NCI-H2171 (cell line): ENCODE measurements at places on chromosomes 1 and 21.

DNA sequence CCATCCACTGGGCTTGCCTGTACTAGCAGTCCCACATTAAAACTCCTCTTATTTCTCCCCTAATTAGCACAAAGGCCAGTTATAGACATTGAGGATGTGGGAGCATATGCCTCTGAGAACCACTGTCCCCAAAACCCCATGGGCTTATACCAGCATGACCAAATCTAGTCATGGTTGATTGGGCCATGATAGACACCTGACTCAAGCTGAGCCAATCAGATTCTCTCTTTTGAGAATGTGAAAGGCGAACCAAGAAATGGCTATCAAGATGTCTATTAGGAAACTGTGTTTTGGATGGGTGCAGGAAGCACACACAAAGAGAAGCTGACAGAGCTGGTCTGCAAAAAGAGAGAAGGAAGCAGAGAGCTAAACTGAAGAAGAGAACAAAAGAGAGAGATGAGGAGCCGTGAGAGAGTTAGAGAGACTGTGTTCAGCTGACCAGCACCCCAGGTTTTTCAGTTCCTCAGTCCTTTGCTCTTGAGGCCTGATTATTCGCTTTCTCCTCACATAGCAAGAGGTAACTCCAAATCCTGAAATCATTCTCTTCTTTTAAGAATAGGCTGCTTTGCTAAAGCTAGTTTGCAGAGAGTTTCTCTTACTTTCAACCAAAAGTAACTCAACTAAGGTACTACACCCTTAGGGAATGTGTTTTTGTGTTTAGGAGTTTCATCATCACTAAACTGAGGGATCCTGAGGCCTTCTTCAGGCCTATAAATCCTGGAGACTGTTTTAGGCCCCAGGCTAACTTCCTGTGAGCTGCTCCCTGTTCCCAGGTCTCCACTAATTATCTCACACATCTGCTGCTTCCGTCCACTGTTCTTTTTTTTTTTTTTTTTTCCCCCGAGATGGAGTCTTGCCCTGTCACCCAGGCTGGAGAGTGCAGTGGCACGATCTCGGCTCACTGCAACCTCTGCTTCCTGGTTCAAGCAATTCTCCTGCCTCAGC lies 7.9 kb upstream of the TIPRL start:
- DNase-seq, result no peak

- DNase-seq, result no peak
These were observed 13.2 kb downstream of the SETD4 start for GRCh38 chr21:36047139-36047538.

GRCh38 chr1:160082487-160082886 lies 1.1 kb downstream of the KCNJ9 start:
- DNase-seq, result no peak

- no peak for DNase-seq
These were observed 16.6 kb downstream of the MTARC2 start for GRCh38 chr1:220764757-220765156.

GRCh38 chr1:100290291-100290690 lies 24.3 kb downstream of the RTCA start:
- no peak for DNase-seq

- no peak for DNase-seq
These were observed 749 bp downstream of the EXOSC10 start for GRCh38 chr1:11098931-11099309.

DNA sequence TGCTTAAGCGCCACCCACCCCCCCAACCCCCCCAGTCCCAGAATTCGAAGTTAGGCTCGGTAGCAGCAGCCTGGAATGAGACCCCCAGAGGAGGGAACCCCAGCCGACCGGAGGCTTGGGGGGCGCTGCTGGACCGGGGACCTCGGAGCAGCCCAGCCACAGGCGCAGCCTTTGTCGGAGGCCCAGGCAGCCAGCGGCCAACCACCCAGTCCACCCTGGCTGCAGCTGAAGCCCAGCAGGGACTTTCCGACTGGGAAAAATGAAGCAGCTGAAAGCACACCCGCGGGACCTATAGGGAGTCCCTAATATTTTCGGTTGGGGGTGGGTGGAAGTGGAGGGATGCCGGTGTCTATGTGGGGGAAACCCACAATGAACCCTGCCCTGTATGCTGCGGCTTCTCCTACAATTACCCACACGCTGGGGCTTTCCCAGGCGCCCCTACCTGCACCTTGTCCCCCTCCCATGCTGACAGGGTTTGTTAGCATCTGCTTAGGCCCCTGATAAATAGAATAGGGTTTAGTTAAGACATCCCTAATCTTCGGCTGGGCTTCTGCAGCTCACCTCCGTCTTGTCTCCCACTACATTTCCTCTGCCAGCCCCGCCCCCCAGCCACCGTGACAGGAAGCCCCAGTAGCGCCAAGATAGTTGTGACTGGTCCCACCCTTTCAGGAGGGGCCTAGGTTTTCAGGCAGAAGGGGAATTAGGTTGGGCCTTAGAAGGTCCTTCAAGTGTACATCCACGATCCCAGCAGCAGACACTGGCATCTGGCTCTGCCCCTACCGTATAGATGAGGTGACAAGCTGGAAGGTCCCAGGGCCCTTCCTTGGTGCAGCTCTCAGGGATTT lies 838 bp downstream of the CCDC28B start:
- no peak for DNase-seq

DNA sequence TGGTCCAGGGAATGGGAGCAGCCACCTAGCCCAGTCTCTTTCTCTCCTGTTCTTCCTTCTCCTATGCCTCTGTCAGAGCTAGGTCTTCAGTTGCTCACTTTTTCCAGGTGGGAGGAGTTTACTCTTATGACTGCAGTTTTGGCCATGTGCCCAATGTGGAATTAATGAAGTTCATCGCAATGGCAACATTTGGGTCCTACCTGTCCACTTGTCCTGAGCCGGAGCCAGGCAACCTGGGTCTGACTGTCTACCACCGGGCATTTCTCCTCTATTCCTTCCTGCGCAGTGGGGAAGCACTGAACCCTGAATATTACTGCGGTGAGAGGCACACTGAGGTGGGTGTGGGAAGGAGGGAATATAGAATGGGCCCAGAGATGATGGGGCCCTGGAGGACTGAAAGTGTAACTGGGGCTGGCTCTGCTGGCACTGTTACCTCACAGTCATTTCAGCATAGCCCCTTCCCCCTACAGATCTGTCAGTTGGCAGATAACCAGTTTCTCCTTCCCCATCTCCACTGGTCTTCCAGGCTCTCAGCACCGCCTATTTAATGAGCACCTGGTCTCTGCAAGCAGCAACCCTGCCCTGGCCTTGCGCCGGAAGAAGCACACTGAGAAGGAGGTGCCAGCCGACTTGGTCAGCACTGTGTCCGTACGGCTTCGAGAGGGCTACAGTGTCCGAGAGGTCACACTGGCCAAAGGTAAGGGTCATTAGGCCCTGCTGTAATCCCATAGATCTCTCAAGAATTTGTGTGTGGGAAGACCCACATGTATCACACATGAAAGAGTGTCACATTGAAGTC lies 30.1 kb downstream of the SZT2 start:
- no peak for DNase-seq

DNA sequence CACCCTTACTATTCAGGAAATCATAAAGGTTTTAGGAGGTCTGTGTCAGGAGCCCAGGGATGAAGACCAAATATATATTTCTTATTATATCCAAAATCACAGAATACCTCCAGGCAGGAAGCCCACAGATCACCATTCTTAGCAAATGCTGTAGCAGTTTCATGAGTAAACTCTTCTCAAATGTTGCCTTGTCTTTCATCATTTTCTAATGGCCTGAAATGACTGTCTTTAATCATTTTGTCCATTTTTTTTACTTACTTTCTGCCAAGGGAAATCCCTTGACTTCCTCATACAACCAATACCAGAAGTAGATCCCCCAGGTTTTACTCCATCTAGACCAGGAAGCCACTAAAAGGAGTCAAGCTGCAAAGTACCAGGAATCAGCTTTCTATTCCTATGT lies 32.4 kb downstream of the PSMG1 start:
- DNase-seq, result no peak

DNA sequence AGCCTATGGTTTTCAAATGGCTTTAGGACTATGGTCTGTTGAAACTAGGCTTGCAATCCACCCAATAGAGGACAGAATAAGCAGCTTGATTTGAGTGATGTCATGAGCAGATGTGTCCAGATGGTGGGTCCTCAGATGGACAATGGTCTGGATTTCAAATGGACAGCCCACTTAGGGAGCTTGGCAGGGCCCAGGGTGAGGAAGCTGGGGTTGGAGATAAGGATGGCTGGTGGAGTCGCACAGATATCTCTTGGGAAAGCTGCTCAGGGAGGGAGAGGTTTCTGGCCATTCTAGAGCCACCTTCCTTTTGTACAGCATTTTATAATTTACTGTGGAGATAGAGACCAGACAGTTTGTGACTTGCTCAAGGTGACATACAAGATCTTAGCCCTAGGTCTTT lies 55.0 kb downstream of the NFASC start:
- DNase-seq, result no peak

DNA sequence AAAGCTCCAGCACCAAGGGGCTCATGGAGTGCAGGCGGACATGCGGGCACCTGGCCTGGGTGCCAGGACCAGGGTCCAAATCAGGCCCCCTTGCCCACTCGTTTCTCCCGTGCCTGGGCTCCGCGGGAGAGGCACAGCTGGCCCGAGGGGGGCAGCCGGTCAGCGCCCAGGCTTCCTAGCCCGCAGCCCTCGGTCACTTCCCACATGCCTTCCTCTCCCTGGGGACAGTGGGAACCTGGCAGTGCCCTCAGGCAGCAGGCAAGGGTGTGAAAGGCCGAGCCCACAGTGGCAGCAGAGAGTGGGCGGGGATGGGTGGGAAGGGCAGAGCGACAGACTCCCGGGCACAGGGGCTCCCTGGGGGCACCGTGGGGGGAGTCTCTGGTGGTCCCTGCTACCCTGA lies 69.8 kb downstream of the MEGF6 start:
- no peak for DNase-seq

DNA sequence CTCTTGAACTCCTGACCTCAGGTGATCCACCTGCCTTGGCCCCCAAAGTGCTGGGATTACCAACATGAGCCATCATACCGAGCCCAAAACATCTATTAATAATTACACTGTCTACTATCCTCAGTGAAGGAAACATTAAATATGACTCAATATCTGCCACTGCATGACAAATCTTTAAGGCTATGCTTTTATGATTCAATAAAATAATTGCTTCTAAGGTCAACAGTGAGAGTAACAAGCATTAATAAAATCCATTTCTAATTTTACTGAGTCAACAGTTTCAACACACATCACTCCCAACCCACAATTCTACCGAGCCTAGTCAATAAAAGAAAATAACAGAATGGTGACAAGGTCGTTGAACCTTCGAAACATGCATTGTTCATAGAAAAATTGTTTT lies 125.5 kb upstream of the CHRM3 start:
- no peak for DNase-seq

DNA sequence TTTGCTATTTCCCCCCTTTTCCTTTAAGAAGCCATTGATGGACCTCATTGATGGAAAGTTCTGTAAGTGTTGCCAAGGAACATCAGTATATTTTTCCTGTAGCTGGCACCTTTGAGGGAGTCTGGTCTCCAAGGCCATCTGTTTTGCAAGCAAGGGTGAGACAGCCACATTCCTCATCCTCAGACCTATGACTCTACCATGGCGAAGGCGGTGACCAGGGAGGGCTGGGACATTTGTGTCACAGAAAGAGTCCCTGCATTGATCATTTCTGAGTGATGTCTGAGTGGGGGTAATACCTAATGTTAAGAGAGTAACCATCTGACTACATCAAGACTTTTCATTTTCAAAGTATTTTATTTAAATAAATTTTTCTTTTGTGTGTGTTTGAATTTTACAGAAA lies 35.4 kb downstream of the KIAA0040 start:
- no peak for DNase-seq

- DNase-seq, result no peak
These were observed 105.4 kb upstream of the KCNK2 start for GRCh38 chr1:214977110-214977509.

DNA sequence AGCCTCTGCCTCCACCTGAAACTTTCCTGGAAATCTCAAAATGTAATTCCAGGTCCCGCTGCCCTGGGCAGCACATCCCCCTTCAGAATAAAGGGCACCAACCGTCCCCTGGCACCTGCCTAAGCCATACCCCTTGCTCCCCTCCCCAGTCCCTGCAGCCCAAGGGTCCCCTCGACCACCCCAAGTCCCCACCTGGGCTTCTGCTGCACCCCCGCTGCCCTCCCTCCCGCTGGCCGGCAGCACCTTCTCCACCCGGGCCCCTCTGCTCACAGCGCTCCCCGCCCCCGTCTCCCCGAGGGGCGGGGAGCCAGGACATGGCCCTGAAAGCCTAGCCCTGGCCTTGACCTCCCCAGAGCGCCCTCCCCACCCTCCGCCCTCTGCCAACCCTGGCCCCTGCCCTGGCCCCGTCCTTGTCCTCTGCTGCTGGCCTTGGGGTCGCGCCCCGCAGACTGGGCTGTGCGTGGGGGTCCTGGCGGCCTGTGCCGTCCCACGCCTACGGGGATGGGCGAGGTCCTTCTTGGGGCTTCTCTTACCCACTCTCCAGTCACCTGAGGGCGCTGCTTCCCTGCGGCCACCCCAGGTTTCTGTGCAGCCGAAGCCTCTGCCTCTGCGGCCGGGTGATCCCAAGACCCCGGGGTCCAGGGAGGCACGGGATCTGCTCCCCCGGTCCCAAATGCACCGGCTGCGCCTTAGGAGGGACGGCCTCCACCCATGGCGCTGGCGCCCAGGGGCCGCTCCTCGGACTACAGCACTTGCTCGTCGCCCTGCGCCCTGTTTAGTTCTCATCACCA lies 41.7 kb downstream of the WDR4 start:
- DNase-seq, result no peak

DNA sequence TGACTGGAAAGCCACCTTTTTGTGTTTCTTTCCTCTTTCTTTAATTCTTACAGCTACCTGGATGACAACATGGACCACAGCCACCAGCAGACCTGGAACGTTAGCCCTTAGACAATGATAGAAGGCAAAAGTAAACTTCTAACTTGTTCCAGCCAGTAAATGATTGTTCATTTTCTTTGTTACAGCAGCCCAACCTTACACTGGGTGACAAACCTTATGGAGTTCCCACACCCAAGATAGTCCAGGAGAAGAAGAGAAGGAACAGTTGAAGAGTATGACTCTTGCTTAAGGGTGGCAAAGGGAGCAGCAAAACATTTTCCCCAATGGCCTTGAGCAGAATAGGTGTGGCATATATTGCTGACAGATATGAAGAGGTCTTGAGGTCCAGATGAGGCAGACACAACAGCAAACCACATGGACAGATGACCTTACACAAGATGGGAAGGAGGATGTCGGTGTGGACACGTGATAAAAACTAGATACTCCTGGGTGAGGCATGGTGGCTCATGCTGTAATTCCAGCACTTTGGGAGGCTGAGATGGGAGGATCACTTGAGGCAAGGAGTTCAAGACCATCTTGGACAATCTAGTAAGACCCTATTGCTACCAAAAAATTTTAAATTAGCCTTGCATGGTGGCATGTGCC lies 11.8 kb upstream of the FAM76A start:
- DNase-seq, result no peak

- no peak for DNase-seq
These were observed 184.2 kb downstream of the ETS2 start for GRCh38 chr21:38989745-38990423.

DNA sequence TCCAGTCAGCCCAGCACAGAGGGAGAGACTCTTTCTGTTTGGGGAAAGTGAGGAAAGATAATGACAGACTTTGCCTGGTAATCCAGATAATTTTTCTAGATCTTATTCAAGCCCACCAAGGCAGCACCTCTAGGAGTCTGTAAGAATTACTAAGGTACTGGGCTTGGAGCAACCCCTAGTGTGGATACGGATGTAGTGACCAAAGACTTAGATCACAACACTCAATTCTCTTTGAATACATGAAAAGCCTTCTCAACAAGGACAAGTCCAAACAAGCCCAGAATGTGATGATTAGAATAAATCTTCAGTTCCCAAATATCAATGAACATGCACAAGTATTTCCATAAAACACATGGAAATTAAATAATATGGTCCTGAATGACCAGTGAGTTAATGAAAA lies 206.9 kb downstream of the MRPL39 start:
- DNase-seq, result no peak
